ENCODE measurements at places on chromosomes 16 and 17.

DNA sequence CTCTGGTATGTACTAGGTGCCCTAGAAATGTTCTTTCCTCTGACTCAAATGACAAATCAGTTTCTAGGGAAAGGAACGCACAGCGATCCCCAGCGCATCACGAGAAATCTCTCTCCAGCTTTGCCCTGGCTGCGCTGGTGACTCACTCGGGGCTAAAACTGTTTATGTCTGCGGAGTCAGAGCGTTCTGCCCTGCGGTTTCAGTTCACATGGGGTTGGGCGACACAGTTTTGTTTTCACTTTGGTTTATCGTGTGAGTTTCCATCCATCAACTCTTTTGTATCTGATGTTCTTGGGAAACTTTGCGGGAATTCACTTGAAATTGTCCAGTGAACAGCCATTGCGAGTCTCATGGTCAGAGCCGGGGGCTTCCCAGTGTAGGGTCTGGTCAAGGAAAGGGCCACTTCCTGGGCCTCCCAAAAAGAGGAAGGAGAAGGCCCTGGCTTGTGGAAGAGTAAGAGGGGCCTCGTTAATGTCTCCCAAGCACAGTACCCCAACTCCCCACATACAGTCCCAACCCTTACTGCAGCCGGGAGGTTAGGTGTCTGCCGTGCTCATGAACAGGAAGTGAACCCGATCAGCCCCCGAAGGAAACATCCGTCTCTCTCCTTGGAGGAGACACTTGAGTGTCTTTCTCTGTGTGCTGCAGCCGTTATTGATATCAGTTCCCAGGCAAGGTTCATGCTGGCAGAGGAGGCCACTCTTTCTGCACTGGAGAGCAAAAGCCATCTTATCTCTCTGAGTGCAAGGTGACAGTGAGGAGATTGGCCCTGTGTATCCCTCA lies 643.2 kb downstream of the WWOX start:
- peak; percentile 37 for ATAC-seq

DNA sequence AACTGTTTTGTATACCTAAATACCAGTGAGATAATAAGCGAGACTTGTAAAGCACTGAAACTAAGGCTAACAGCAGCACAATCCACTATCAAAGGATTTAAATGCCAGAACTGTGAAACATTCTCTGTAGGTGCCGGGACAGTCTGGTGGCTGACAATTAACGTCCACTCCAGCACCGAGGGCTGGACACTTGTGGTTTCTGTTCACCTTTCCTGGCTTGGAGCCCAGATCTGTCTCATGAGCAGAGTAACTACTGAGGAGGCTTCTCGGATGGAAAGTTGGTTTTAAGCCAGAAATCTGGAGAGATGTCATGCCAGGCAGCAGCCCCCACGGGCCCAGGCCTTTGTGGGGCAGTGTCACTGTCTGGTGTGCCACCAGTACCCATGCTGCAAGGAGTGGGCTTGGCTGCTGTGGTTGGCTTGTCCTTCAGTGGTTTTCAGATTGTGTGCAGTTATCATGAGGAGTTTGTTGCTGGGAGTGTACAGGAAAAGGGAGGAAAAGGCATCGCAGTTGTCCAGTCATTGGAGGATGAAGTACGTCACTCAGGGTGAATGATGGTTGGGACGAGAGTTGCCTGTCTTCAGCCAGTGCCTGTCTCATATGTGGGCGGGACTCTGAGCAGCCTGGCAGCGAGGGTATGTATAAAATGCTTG lies 35.5 kb downstream of the UBN1 start:
- peak; percentile 18 for ATAC-seq

DNA sequence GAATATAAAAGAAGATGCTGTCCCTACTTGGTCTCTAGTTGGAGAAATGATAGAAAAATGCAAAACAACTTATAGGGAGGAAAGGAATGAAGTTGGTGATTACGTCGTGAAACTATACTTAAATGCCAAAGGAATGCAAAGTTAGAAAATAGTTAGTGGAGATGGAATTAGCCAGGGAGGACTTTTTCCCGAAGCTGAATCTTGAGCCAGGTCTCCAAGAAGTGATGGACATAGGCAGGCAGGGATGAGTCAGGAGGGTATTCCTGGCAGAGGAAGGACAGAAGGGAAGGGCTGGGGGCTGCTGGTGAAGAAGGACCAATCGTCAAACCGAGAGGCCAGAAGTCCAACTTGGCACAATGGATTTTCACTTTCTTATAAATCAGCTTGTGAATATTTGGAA lies 1.8 kb downstream of the SNTB2 start:
- ATAC-seq = no peak

DNA sequence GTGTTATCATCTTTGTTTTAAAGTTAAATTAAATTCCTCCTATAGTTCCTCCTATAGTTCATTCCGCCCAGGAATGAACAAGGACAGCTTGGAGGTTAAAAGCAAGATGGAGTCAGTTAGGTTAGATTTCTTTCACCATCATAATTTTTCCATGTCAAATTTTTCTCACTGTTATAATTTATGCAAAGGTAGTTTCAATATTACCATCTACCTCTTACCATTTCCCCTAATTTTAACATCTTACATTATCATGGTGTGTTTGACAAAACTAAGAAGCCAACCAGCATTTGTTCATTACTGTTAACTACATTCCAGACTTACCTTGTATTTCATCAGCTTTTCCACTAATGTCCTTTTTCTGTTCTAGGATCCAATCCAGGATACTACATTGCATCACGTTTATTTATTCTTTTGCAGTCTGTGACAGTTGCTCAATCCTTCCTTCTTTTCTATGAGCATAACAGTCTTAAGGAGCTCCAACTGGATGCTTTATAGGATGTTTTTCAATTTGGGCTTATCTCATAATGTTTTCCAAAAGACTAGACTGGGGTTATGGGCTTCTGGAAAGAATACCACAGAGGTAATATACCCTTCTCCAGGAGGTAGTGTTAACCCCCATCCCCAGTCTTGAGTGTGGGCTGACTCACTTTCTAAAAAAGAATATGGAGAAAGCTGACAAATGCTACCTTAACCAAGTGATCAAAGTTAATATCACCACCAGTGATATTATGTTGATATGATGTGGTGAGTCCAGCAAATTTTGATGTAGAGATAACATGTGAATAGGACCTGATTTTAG lies 158.5 kb downstream of the PPM1E start:
- ATAC-seq = no peak

DNA sequence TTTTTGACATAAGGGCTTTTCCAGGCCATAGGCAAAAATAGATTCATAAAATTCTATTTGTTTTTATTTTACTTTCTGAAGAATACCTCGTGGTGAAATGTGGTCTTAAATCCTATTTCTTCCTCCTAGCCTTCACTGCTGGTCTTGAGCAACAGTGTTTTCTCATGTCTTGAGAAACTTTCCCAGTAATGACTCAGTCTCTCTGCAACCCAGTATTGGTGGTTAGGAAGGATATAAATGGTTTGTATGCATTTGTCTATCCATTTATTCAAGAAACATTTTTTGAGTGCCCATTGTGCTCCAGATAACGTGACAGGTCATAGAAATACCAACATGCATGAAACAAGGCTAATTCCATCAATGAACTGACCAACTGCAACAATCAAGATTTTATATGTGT lies 213.9 kb downstream of the TMEM114 start:
- no peak for ATAC-seq

- peak; percentile 68 for ATAC-seq
Measured at GRCh38 chr17:56592487-56593085, 913 bp upstream of the NOG start.

DNA sequence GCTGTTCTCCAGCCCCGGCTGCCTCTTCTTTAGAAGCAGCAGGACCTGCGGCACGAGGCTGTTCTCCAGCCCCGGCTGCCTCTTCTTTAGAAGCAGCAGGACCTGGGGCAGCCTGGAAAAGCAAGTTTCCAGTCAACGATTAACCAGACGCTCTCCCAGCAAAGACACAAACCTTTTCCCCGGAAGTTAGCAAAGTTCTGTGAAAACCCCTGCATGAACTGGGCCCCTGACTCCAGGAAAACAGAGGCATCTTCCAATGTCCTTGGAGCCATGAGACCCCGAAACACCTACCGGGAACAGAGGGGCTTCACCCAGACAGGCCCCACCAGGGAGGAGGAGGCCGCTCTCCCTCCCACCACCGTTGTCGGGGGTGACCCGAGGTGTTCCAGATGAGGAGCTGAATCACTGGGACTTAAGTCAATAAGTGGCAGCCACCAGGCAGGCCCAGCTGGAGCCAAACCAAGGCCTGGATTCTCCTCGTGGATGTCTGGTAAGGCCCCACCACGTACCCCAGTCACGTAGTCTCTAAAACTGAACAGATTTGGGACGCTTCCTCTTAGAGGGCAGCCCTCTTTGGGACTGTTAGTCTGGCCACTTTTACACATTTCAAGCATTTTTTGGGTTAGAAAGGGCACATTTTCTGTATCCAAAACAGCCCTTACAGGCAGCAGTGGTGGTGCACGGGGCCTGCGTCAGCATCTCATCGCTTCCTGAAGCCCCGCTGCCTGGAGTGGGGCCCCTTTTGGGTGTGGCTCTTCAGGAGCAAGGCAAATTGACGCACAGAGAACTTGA lies at the start of gene RPH3AL:
Gene RPH3AL (minus strand): TSS at position 387 of the 792 bp plus-strand sequence. CDS start 25,264 bp downstream, outside the sequence.
- ATAC-seq = peak; percentile 78

- no peak for ATAC-seq
Measured at GRCh38 chr17:73271072-73271471, 9.4 kb upstream of the CPSF4L start.

DNA sequence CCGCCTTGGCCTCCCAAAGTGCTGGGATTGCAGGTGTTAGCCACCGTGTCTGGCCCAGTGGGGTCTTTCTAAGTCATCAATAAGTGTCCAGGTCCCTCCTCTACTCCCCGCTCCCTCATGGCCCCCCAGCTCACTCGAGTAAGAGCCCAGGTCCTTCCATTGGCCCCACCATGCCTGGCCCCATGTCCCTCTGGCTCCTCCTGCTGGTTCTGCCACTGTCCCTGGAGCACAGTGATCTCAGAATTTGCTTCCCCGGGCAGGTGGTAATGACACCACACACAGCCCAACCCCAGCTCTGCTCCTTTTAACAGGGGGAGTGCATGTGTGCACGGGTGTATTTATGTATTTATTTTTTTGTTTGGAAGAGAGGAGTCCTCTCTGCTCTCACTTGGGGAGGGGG lies 19.6 kb downstream of the MGAT5B start:
- ATAC-seq = no peak

DNA sequence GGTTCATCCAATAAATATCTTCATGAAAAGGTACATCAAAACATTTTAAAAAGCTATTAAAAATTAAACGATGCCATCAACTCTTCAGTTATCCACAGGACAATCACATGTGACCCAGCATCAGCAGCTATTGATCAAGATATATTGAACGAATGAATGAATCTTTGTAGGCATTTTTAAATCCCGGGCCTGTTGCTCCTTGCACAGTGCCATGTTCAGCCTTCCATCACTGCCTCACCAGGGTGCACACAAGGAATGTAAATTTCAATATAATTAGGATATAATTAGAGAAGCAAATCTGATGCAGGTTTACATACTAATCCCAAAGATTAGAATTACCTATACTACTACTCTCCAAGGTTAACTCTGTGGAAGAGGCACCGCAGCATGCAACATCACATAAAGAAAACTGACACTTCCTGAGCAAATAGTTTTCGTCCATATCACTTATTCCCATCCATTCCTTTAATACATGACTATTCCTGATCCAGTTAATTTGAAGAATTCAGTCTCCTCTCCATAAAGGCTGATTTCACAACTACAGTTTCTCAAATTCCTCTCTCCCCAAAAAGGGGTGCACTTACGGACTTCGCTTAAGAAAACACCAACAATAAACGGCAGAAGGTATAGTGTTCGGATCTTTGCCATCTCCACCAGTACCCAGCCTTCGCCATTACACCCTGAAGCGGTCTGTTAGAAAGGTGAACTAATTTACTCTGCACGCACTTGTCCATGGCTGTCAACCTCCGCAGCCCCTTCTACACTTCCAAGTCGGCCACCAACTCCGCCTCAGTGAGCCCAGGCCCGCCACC lies 938 bp downstream of the NCOR1 start:
- ATAC-seq = no peak

DNA sequence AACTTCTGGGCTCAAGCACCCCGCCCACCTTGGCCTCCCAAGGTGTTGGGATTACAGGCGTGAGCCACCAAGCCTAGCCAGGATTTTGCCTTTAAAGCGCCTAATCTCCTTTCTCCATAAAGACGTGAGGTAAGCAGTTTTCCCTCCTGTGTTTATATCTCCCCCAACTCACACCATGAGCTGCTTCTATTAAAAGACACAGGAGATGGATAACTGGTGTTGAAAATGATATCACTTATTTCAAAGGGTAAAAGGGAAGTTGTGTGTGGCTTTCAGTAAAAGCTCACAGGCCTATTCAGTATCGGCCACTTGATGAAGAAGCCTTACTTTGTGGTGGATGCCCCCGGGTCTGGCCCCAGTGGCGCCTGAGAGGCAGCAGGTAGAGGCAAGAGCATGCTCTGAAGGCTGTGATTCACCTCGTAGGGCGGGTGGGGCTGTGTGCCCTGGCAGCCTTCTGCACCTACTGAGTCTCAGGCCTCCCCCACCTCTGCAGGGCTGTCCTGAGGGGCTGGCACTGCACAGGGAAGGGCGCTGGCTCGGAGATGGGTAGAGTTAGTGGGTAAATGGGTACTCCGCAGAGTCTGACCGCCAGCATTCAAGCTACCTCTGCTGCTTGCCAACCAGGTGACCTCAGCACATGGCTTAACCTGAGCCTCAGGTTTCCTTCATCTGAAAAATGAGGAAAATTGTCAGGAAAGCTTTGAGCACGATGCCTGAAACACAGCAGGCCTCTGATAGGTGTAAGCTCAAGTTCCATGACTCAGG lies 146.8 kb downstream of the CLEC16A start:
- no peak for ATAC-seq

DNA sequence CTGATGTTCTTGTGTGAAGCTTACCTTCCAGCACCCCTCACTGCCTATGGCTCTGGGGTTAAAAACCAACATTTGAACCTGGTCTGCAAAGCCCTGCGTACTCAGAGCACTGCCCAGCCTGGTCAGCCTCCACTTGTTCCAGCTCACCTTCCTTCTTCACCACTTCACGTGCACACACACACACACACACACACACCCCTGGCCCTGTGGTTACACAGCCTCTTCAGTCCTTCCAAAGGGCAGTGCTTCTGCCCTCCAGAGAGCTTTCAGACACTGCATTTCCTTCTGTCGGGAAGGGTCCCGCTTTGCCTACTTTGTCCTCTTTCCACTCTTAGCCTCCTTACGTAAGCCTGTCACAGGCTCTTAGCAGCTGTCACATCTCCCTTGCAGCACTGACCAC lies 9.6 kb upstream of the TMEM220 start:
- no peak for ATAC-seq

- ATAC-seq = no peak
Measured at GRCh38 chr16:73912281-73912680, 384.3 kb upstream of the PSMD7 start.

- ATAC-seq = no peak
Measured at GRCh38 chr16:66882702-66883101, 2.4 kb downstream of the PDP2 start.

- peak; percentile 71 for ATAC-seq
Measured at GRCh38 chr17:81635973-81636504, 873 bp downstream of the NPLOC4 start.

- ATAC-seq = no peak
Measured at GRCh38 chr16:27645396-27645795, 95.5 kb downstream of the KATNIP start.

All from motor neuron (in vitro differentiated cells).